Left renal pelvis (tissue), 4 donors: ENCODE measurements at places on chromosomes 4 and X. TPM values are rescaled to one million over a fixed set of nuclear protein-coding genes. Genes with fewer than 3 reads are reported as not detected.

CBLL2 gene
- not detected for polyA plus RNA-seq

UNC5C gene
- polyA plus RNA-seq = 36.3 TPM

VCX gene
- polyA plus RNA-seq = not detected

SLC25A5 gene
- 327 TPM for polyA plus RNA-seq

BANK1 gene
- polyA plus RNA-seq = 2.5 TPM

PSAPL1 gene
- not detected for polyA plus RNA-seq

TBC1D14 gene
- 60.3 TPM for polyA plus RNA-seq
